ENCODE measurements at places on chromosomes 2 and 18.

DNA sequence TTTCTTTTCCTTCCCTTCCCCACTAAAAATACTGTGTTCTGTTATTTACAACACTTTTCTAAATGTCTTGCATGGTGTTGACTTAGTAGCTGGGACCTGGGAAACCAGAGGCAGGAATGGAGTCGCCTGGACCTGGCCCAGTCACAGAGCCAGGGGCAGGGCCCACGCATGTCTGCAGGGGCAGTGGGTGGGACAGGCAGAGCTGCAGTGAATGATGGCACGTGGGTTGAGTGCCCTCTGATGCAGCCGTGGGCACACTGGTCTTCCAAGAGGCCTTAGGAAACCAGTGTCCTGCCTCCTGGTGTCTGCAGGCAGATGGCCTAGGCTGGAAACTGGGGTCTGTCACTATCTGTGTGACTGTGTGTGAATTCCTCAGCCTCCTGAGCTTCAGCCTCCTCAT lies 46.8 kb downstream of the ARHGEF4 start:
- no peak for DNase-seq

GRCh38 chr2:119423108-119423444 lies 8.6 kb upstream of the TMEM37 start:
- DNase-seq: no peak

- DNase-seq: no peak
Observed at GRCh38 chr18:24103320-24104021, 35.4 kb upstream of the CABYR start.

DNA sequence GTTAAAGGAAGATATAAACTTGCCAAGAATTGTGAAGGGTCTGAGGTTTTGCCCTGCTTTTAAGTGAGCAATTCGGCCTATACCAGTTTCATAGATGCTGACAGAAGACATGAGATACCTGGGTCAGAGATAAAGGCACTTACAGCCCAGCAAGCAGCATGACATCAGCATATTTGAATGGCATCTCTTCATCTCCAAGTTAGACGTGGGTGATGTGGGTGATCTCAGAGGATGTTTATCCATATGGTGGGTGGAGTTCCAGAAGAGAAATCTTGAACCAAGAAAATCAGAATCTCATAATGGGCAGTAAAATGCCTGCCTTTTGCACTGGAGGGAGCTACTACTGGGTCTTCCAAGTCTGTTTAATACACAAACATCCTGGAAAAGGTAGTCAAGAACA lies 44.7 kb downstream of the GYPC start:
- DNase-seq: no peak

GRCh38 chr18:60092073-60092472 lies 192.3 kb downstream of the PMAIP1 start:
- DNase-seq: no peak

- peak; percentile 77 for DNase-seq
Observed at GRCh38 chr2:21256006-21256405, 132.2 kb downstream of the TDRD15 start.

- no peak for DNase-seq
Observed at GRCh38 chr2:24742730-24743129, 50.5 kb downstream of the PTRHD1 start.

DNA sequence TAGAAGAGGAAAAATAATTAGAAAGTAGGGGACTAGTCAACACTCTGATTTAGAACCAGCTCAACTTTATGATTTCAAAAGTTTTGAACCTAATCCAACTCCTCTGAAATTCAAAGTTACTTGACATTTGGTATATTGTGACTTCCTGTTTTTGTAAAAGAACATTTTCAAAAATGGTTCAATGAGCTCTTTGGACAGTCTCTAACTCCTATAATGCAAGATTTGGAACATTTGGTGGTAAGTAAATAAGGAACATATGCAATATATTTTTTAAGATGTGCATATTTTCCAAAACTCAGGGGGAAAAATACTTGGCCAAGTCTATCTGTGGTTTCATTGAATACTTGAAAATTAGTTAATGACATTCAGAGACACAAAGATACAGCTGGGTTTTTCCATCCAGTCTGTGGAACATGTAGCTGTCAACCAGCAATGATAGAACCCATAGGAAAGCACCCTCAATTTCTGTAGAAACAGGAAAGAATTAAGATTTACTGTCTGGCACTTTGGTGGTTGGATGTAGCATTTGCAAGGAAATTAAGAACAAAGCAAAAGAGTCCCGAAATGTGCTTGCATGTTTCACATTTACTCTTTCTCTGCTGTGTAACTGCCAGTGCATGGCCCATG lies 17.0 kb upstream of the ANKRD44 start:
- DNase-seq: no peak

DNA sequence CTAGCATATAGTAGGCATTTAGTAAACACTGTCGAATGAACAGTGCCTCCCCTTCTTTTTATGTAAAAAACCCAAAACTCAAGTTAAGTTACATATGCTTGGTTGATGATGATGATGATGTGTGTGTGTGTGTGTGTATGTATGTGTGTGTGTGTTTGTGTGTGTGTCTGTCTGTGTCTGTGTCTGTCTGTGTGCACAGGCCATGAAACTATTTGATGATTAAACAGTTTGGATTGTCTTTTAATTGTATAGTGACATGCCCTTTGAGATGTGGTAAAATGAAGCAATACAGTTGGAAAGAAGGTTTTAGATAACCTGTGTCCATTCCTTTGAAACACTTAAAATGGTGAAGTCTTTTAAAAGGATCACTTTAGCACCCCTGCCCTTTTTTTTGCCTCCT lies 105.6 kb downstream of the MAP4K4 start:
- peak; percentile 93 for DNase-seq

DNA sequence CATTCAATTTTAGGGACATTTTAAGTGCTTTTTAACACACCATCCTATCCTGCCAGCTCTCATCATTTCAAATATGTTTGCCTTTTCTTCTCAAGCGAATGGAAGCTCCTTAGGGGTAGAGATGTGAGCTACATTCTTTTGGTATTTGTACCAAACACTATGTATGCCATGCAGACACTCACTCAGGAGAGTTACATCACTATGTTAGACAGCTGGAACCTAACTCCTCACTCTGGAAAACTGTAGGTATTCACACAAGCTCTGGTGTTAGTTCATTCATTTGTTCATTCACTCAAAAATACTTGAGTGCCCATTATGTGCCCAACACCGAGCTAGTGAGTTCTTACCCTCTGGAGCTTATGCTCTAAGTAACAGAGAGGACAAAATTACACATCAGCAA lies 26.4 kb upstream of the RNU4ATAC start:
- no peak for DNase-seq

DNA sequence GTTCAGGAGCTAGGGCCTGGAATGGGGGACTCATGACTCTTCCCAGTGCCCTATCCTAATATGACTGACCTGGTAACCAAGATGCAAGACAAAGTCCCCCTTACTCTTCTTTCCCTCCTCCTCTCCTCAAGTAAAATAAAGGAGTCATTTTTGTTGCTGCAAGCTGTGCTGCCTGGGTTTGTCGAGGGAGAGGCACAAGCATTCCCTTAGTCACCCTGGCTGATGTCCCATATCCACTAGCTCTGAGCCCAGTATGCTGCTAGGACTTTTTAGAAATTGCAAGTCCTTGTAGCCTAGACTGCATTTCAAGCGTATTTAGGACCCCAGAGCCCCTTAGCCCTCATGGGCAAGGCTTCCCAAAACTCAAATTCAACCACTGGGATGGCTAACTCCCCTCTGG lies 338.5 kb upstream of the SETBP1 start:
- DNase-seq: peak; percentile 2

GRCh38 chr2:198213253-198213652 lies 408.9 kb downstream of the PLCL1 start:
- no peak for DNase-seq

- no peak for DNase-seq
Observed at GRCh38 chr18:48645427-48646002, 106.7 kb downstream of the CTIF start.

GRCh38 chr2:155294358-155294757 lies 595.9 kb downstream of the KCNJ3 start:
- DNase-seq: no peak

GRCh38 chr2:17822445-17823117 lies 6.3 kb downstream of the MSGN1 start:
- DNase-seq: no peak

- DNase-seq: no peak
Observed at GRCh38 chr2:27747827-27748352, 23.6 kb upstream of the MRPL33 start.

DNA sequence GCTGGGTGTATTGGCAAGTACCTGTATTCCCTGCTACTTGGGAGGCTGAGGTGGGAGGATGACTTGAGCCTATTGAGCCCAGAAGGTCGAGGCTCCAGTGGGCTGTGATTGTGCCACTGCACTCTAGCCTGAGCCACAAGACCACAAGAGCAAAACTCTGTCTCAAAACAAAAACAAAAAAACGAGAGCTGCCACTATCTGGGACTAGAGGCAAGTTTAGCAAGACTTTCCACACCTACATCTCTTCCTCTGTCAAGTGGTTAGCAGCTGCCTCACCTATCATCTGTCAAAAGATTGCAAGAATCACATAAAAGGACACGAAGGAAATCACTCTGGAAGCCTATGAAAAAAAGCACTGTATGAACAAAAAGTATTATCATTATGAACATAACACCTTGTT lies 55.2 kb upstream of the RIOK3 start:
- no peak for DNase-seq

- DNase-seq: no peak
Observed at GRCh38 chr2:161564906-161565305, 59.3 kb upstream of the SLC4A10 start.

- DNase-seq: peak; percentile 73
Observed at GRCh38 chr2:149329489-149330126, 779 bp upstream of the LYPD6 start.

DNA sequence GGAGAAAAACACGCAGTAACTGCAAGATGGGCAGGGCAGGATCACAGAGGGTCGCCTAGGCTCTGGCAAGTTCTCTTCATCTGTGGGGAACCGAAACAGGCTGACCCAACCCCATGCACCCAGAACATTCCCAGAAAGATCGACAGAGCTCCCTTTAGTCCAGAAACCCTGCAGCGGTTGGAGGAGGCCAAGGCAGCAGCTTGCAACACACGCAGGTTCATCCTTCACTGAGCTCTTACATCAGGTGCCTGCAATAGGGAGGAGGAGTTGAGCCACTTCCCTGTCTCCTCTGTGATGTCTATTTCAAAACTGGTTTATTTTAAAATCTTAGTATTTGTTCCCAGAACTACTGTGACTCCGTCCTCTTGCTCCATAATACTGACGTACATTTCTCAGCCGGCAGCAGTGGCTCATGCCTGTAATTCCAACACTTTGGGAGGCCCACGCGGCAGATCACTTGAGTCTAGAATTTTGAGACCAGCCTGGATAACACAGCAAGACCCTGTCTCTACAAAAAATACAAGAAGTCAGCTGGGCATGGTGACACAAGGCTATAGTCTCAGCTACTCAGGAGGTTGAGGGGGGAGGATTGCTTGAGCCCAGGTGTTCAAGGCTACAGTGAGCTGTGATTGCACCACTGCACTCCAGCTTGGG lies 11.5 kb upstream of the SLC11A1 start:
- DNase-seq: peak; percentile 42

DNA sequence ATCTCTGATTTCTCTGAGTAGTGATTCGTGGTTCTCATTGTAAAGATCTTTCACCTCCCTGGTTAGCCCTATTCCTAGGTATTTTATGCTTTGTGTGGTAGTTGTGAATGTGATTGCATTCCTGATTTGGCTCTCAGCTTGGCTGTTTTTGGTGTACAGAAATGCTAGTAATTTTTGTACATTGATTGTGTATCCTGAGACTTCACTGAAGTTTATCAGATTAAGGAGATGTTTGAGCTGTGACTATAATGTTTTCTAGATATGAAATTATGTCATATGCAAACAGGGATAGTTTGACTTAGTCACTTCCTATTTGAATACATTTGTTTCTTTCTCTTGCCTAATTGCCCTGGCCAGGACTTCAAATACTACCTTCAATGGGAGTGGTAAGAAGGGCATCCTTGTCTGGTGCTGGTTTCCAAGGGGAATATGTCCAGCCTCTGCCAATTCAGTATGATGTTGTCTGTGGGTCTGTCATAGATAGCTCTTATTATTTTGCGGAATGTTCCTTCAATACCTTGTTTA lies 251.9 kb upstream of the ZNF804A start:
- no peak for DNase-seq
